HL-60 (cell line): ENCODE measurements at places on chromosomes 12 and 14.

GRCh38 chr12:59372956-59373355 lies 222.9 kb upstream of the SLC16A7 start:
- no peak for DNase-seq

- peak; percentile 56 for DNase-seq
Measured at GRCh38 chr12:121711361-121712189, 977 bp upstream of the TMEM120B start.

DNA sequence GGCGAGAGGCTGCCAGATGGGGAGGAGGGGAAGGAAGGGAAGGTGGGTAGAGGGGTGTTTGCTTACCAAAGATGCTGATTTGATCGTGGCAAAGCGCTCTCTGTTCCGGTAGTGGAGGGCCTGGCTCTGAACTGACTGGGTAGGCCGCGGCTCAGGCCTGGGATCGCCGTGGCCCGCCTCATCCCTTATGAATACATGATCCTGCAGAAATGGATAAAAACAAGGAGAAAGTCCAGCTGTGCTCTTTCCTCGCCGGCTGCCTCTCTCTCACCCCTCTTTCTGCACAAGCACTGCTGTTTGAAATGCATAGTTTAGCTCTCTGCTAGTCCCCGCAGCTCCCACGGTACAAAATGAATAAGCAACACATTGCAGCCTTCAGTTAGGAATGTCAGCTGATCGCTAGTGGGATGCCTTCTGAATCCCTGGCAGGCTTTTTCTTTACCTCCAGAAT lies 53.8 kb downstream of the PEBP1 start:
- DNase-seq = no peak

DNA sequence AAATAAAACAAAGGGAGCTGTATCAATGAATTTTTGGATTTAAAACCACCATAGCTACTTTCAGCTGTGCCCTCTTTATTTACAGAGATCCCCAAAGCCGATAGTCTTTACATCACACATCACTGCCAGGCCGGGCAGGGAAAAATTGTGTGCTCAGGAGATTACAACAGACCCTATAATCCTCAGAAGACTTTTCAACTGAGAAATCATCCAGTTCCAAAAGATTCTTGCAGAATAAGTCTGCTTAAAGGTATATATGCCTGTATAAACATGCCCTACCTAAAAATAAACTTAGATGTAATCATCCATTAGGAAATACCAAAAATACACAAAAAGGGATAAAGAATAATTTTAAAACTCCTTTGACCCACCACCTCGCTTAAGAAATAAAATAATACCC lies 70.1 kb upstream of the MAP1LC3B2 start:
- no peak for DNase-seq

DNA sequence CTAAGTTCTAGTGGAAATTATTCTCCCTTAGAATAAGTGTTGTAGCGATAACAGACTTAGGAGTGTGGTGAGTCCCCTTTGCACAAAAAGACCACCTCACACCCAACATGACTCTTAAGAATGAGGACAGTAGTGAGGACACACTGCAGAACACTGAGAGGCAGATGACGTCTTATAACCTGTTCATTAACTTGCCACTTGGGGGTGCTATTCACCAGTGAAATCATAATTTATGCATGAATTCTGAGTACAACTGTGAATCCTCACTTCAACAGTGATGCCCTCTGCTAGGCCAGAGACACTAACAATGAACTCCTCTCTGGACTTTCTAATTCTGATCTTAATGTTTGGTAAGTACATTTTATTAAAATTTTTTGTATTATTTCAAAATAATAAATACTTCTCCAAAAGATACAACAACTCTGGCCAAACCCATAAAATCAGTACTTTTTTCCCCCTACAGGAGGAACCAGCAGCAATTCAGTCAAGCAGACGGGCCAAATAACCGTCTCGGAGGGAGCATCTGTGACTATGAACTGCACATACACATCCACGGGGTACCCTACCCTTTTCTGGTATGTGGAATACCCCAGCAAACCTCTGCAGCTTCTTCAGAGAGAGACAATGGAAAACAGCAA lies 274.7 kb downstream of the DAD1 start:
- peak; percentile 52 for DNase-seq

- DNase-seq = no peak
Measured at GRCh38 chr12:116589581-116589980, 30.4 kb downstream of the MAP1LC3B2 start.

- no peak for DNase-seq
Measured at GRCh38 chr12:123164710-123165261, 13.9 kb upstream of the PITPNM2 start.

DNA sequence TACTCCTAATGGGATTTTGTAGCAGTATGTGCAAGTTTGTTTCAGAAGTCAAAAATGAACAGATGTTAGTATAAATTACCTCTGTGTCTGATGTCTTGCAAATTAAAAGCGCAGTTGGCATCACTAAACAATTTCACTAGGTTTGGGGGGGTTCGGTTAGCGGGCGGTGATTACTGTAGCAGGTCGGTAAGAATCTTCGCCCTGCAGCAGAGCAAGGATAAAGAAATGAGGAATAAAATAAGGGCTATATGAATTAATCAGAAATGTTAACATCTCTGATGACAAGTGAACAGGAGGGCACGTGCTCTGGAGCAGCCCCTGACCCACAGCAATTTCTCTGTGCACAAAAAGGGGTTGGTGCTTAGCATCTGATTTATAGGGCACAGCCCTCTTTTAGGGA lies 43.6 kb upstream of the VSX2 start:
- DNase-seq = no peak

DNA sequence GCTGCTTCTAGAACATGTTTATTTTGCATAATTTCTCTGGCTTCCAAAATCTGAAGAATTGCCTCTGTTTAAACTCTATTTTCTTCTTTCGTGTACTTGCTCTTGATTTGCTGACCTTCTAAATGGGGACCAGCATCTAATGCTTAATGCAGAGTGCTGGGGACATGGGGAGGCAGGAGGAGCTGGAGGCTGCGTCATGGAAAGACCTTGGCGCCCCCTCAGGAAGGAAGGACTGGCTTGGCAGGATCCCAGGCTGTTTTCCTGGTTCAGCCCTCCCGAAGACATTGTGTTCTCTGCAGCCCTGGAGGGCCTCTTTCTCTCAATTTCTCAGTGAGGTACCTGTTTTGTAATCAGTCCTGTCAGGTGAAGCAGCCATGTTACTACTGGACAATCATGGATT lies 5.5 kb downstream of the PRKCH start:
- no peak for DNase-seq

DNA sequence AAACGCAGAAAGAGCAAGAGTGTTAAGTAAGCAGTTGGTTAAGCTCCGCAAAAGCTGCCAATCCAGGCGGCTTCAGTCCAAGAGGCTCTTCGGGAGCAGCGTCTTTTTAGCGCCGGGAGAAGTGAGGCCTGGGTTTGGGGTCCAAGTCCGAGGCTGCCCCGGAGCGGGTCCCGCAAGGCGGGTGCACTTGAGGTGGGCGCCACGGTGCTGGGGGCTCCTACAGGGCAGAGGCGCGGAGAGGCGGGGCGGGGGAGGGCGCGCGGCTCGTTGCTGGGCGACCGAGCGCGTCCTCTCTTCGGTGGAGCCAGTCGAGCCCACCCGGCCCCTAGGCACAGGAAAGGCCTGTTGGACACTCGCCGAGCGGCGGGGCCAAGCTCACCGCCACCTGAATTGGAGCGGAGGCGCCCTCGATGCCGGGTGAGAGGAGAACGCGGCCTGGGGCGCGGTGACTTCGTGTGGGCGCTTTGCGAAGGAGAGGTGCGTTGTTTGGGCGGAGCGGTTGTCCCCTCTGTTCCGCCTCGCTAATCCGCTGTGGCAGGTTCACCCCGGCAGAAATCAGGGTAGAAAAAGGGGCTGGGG lies 15.6 kb downstream of the TTC6 start:
- no peak for DNase-seq

- no peak for DNase-seq
Measured at GRCh38 chr14:37585101-37585511, 9.9 kb downstream of the FOXA1 start.

GRCh38 chr12:21992823-21993222 lies 51.6 kb upstream of the ABCC9 start:
- peak; percentile 76 for DNase-seq

GRCh38 chr12:52907092-52907810 lies 2.4 kb upstream of the KRT8 start:
- DNase-seq = peak; percentile 55

DNA sequence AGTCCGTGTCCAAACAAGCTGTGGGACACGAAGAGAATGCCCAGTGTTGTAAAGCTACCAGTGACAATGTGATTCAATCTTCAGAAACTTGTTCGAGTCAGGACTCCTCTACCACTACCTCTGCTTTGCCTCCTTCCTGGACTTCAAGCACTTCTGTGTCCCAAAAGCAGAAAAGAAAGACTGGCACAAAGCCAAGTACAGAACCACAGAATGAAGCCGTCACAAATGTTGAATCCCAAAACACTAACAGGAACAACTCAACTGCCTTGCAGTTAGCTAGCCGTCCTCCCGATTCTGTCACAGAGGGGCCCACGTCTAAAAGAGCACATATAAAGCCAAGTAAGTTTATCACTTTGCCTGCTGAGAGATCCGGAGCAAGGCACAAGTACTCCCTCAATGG lies 284.9 kb downstream of the LRFN5 start:
- DNase-seq = no peak

- no peak for DNase-seq
Measured at GRCh38 chr12:42525444-42525843, 64.1 kb downstream of the PRICKLE1 start.

- no peak for DNase-seq
Measured at GRCh38 chr12:29773076-29773475, 10.7 kb downstream of the TMTC1 start.

- no peak for DNase-seq
Measured at GRCh38 chr14:24255931-24256711, 6.9 kb downstream of the TGM1 start.

GRCh38 chr12:130043685-130044406 lies 118.4 kb upstream of the FZD10 start:
- no peak for DNase-seq

DNA sequence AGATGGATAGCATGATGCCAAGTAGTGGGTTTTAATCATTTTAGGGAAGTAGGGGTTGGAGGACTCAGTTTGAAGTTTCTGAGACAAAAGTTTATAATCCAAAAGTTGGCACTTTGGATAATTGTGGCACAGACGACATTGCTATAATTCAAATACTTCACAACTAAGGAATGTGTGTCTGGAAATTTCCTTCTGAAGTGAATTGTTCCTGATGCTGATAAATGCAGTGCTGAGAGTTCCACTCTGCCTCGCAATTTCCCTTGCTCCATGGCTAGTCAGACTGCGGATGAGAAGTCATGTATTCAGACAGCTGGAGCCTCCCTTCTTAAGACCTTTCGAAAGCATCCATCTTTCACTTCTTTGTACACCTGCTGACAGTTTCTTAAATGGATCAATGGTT lies 393.3 kb upstream of the PRICKLE1 start:
- no peak for DNase-seq

DNA sequence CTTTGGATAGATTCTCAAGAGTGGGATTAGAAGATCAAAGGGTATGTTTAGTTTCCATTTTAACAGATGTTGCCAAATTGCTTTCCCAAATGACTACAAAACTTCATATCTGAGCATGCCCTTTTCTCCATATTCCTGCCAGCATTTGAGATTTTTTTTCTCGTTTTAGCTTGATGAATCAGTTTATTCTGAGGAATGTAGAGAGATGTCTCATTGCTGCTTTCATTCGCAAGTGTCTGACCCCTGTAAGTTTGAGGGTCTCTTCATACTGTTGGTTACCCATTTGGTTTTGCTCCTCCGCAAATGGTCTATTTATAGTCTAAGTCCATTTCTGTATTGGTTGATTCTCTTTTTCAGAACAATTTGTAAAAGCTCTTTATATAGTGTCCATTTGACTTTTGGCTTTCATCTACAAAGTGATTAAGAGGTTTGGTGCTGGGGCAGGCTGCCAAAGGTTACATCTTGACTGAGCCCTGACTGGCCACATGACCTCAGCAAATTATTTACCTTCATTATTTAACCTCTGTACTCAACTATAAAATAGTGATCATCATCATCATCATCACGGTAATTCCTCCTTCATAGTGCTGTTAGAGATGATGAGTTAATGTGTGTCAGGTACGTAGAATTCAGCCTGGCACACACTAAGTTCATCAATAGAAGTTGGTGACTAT lies 33.6 kb downstream of the HCAR2 start:
- DNase-seq = no peak

GRCh38 chr12:55385891-55386290 lies 14.4 kb upstream of the OR6C65 start:
- no peak for DNase-seq

DNA sequence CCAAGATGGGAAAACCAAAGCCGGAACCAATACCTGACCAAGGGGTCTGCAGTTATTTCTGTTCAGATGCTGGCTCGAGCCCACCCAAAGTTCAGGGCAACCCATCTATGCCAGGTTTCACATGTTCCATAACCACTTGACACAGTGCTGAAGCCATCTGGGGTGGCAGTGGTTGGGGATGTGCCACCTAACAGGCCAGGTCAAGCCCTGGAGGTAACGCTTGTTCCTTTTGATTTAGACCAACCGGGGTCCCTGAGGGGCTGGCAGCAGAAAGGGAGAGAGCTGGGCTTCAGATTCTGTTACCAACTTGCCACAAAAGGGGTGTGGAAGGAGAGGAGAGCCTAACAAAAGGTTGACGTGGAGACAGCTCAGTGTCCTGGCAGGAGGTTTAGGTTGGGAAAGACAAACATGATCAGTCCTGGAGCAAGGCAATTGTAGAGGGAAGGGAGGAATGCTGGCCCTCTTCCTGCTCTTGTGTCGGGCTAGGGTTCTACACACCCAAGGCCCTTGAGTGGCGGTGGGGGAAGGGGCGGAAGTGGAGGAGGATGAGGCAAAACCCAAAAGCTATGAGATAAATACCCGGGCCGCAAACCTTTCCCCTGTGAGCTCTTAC lies 31.9 kb downstream of the CACNA2D4 start:
- DNase-seq = no peak

DNA sequence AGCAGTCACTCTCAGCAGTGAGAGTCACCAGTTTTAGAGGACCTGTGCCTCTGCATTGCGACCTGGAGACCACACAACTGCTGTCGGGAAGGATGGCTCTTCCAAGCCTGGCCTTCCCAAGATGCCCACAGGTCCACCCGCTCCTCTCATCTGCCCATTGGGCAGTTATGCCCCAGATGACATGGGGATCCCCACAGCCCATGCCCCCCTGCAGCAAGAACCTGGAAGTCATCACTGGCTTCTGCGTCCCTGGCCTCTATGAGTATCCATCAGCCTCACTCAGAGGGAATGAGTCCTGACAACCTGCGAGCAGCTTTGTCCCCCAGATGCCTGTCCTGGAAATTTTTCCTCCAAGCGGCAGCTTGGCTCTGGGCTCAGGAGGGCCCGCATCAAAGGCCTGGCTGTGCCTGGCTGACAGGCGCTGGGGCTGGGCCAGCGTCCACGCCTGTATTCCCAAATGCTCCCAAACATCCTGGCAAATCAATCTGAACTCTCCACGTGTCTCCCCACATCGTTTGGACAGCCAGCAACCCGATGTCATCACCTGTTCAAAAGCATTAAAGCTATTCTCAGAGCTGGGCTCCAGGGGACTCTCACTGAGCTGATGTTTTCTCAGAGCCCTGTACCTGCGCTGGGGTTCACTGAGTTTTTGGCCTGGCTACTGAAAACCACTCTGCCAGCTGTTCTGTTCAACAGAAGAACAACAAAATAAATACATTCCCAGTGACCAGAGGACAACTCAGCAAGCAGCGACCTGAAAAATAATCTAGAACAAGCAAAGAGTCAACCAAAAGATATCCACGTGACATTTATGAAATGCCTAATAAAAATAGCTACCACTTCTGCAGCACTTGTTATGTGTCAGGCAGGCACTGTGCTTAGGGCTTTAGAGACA lies 57.8 kb downstream of the CLMN start:
- no peak for DNase-seq
